Kidney capillary endothelial cell (primary cell): ENCODE measurements at places on chromosomes 5 and 9.
A peak's percentile ranks its signal among the peaks of the same experiment; 100 is the strongest.

DNA sequence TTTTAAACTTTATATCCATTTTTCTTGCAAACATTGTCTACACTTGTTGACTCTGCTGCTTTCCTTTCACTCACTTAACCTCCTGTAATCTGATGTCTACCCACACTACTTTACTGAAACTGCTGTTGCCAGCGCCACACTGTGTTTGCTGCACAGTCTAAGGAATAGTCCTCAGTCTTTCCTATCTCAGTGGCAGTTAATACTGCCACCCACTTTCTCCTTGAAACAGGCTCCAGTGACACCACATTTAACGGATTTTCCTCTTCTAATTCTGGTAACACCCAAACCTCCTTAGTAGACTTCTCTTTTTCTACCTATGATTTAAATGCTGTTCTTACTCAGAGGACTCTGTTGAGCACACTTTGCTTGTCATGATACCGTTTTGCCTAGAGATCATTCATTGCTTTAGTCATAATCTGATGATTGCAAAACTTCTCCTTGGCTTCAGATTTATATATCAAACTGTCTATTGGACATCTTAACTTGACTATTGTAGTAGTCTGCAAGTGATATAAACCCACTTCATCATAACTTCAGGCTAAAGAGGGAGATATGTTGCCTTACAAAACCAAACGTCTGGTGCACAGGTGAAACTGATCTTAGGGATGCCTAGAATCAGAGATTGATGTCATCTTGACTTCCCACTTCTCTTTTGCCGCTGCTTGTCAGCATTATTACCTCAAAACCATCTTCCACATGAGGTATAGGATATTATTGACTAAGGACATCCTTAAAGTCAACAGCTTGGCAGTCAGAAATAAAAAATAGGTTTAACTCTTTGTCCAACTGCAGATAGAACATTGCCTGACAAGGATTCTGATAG, 94.1 kb downstream of the CDC42SE2 start:
- DNase-seq, result no peak

DNA sequence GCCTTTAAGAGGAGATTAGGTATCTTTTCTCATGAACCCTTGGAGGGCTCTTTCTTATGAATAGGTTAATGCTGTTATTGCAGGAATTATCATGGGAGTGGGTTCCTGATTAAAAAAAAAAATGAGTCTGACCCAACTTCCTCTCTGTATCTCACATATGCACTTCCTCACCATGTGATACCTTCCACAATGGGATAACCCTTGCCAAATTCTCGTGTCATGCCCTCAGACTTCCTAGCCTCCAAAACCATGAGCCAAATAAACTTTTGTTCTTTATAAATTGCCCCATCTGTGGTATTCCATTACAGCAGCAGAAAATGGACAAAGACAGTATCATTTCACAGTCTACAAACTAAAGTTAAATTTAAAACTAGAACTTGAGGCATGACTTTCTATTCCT, 1.0 kb downstream of the OR1B1 start:
- peak; percentile 16 for DNase-seq

DNA sequence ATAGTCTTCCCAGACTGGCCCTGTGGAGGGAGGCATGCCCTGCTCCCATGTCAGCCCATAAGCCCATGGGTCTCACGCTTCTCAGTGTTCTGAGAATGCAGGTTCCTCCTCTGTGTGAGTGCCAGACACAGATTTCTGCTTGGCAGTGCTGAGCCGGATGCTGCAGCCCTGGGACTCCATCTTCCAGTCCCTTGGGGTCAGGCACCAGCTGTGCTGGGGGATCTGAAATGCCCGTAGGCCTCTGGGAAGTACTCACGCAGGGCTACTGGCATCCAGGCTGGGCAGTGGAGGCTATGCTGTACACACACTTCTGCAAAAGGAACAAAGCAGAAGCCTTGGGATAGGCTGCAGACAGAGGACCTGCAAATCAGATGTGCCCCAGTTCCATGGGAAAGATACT, 1944.6 kb downstream of the EFNA5 start:
- no peak for DNase-seq

- DNase-seq, result no peak
These were observed 30.4 kb upstream of the UBTD2 start for GRCh38 chr5:172313915-172314314.

DNA sequence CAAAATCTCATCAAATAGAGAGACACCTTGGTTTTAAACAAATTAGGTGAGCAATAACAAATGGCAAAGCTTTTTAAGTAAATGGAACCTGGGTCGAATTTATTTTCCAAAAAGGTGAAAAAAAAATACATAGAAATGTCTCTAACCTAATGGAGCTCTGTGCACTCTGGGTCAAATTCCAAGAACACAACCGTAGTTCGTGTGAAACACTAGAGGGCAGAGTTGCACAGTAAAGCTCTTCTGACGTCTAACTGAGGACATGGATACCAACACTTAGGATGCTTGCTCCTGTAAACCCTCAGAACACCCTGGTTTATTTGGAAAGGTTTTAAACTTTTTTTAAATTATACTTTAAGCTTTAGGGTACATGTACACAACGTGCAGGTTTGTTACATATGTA, 18.9 kb downstream of the MARCHF11 start:
- peak; percentile 57 for DNase-seq

GRCh38 chr9:93265301-93265971, 81.5 kb downstream of the WNK2 start:
- DNase-seq, result no peak

DNA sequence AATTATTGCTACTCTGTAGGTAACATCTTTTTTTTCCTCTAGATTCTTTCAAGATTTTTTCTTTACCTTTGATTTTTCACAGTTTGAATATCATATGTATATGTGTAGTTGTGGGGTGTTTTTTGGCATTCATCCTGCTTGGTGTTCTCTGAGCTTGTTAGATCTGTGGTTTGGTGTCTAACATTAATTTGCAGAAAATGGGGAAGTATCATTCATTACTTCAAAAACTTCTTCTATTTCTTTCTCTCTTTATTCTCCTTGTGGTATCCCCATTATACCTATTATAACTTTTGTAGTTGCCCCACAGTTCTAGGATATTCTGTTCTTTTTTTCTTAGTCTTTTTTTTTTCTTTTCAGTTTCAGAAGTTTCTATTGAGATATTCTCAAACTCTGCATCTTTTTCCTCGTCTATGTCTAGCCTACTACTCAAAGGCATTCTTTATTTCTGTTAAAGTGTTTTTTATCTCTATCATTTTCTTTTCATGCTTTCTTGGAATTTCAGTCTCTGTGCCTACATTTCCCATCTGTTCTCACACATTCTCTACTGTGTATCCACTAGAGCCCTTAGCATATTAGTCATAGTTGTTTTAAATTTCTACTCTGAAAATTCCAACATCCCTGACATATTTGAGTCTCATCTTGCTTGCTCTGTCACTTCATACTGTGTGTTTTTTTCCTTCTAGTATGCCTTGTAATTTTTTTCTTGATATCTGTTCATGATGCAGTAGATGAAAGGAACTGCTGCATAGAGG, 60.1 kb upstream of the GNA14 start:
- no peak for DNase-seq

- DNase-seq, result no peak
These were observed 111.2 kb downstream of the STRBP start for GRCh38 chr9:123157221-123157620.

GRCh38 chr5:123151227-123151909, 62.3 kb downstream of the PRDM6 start:
- no peak for DNase-seq

GRCh38 chr9:27125030-27125429, 16.0 kb downstream of the TEK start:
- DNase-seq, result peak; percentile 96

- DNase-seq, result no peak
These were observed 148.8 kb downstream of the MYO10 start for GRCh38 chr5:16787278-16787677.

GRCh38 chr5:40308867-40309266, 370.8 kb upstream of the PTGER4 start:
- DNase-seq, result no peak

DNA sequence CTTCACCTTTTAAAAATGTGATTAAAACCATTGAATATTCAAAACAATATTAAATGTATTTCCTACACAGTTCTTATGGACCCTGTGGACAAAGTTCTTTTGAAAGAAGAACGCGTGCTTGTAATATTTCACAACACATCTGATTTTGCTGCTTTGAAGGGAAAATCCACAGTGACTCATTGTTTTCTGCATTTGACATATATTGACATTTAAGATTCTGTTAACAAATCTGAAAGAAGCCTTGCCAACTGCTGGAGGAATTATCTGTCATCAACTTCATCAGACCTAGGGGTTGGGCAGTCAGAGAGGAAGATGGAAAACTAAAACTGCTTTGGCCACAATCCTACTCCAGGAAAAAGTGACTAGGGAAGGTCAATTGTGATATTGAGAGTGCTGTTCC, 56.9 kb upstream of the RASEF start:
- DNase-seq, result no peak

DNA sequence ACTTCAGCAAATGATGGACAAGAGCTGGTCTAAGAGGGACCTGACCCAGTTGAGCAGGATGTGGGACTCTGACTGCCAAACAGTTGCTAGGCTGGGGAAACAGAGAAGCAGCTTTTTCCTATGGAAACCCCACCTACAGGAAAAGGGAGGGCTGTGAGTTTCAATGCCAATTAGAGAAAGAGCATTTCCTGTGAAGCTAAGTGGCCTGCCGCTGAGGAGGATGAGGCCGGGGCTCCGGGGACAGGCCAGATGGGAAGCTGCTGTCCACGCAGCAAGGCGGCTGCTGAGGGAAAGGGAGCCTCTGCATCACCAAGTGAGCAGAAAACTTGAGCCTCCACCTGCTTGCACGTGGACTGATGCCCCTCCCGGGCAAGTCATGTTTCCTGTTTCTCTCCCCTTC, at the start of gene PCDH12:
Gene PCDH12 (minus strand): TSS at position 90 of the 400 bp plus-strand sequence. CDS start 351 bp downstream, outside the sequence.
- peak; percentile 87 for DNase-seq

DNA sequence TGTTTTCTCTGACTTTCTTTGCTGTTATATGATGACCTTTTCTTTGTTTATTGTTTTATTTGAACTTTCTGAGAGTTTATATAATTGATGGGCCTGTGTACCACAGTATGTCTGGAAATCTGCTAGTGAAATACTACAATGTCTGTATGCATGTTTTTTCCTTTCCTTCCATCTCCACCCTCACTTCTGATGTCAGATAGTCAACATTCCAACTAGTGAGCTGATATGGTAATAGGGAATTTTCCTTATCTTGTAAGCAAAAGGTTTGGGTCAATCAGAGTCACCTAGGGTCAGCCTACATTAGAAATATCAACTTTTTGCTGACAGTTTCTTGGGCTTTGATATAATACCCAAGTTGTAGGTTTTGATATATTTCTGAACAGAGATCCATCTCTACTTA, 103.2 kb downstream of the MAT2B start:
- DNase-seq, result no peak

DNA sequence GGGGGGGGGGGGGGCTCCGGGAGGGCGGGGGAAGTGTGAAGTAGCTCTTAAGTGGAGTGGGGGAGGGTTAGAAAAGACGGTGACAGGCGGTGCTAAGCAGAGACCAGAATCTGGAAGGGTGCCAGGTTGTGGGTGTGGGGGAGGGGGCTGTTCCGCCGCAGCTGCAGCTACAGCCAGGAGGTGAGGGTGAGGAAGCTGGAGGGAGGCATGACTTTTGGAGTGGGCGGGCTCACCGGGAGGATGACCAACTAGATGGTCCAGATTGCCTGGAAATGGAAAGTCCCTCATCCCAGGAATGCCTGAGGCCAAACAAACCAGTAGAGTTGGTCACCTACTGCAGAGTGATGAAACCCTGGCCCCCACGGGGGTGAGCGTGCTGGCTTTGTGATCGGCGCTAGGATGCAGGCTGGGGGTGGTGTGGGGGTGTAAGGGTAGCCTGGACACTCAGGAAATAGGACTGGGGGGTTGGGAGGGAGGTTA, 158.1 kb upstream of the SHB start:
- peak; percentile 52 for DNase-seq

DNA sequence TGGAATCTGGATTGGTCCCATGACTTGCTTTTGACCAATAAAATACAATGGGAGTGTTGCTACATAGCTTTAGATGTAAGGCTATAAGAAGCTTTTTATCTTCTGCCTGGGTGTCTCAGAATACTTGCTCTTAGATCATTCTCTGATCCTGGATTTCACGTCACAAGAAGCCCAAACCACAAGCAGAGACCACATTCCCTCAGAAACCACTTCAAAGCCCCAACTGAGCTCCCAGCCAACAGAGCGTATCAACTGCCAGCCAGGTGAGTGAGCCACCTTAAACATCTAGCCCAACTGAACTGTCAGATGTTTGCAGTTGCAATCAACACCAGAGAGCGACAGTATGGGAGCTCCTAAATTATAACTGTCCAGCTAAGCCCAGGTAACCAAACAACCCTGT, 687.1 kb downstream of the TLE1 start:
- DNase-seq, result no peak

DNA sequence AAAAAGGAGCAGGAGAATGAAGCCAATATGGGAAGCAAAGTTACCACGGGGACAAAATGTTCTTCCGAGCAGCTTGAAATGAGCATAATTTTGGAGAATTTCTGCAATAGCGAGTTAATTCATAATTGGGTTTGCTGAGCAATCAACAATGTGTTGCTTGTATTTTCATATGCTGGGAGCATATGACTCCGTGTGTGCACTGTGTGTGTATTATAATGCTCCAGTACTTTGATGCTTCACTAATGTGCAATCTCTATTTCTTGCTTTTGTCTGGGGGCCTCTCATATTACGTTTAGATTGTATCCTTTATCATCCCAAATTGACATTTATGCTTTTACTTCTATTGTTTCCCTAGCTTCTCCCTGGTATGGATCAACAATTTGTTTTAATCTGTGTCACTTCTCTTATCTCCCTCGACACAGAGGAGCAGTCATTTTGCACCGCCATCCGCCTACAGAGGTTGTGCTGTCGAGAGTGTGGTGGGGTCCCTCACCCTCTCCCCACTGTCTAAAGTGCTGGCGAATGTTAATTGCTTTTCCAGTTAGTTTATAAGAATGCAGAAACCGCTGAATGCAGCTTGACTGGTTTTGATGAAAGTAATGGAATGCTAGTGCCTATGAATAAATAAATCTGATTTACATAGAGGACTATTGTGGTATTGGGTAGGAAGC, 372.5 kb upstream of the WWC1 start:
- no peak for DNase-seq

- DNase-seq, result no peak
These were observed 167.6 kb downstream of the YIPF5 start for GRCh38 chr5:144002876-144003275.

DNA sequence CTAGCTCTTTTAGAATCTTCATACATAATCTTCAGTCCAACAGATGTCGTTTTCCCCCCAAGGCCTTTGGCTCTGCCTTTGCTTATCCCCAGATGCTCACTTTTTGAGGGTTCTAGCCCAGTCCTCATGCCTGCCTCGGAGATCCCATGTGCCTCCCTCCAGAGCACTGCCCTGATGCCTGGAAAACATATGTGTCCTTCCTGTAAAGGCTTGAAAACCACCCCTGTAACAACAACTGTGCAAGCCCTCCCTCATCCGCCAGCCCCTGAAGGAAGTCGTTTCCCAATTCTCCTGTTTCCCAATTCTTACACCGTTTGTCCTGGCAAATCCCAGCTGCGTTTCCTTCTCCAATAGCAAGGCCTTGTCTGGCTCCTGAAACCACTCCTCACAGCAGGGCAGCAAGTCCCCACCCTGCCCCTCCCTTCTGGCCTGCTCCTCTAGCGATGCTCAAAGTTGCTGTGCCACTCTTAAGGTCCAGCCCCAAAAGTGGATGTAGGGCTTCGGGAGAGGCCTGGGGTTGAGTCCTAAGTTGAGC, 52.2 kb downstream of the SLC36A1 start:
- no peak for DNase-seq

- no peak for DNase-seq
These were observed 40.4 kb downstream of the PTAR1 start for GRCh38 chr9:69719367-69719766.

GRCh38 chr5:34534523-34535103, 121.5 kb upstream of the RAI14 start:
- no peak for DNase-seq
